ENCODE measurements at places on chromosomes 2 and 18. TPM values are rescaled to one million over a fixed set of nuclear protein-coding genes. Genes with fewer than 3 reads are reported as not detected.

The ASTL gene
- not detected for total RNA-seq

The SAG gene
- not detected for total RNA-seq

The CBLN2 gene
- total RNA-seq, result 0.27 TPM

The SLC39A10 gene
- total RNA-seq, result 62.5 TPM

The FBXO15 gene
- not detected for total RNA-seq

The GCKR gene
- 9.6 TPM for total RNA-seq

The TRIM43 gene
- 0.07 TPM for total RNA-seq

The MAP2 gene
- 24.5 TPM for total RNA-seq

The MC2R gene
- total RNA-seq, result not detected

The MFSD6 gene
- 10.0 TPM for total RNA-seq

The COL6A3 gene
- 0.72 TPM for total RNA-seq

The DARS1 gene
- total RNA-seq, result 113 TPM

The DLGAP1 gene
- total RNA-seq, result 0.27 TPM

The CAPN13 gene
- total RNA-seq, result not detected

The AKAIN1 gene
- total RNA-seq, result not detected

The TMEFF2 gene
- 0.07 TPM for total RNA-seq

The DSG2 gene
- total RNA-seq, result 0.07 TPM

The KCNG2 gene
- not detected for total RNA-seq

The ERBB4 gene
- total RNA-seq, result 0.13 TPM

The SLC11A1 gene
- total RNA-seq, result 0.13 TPM

The SFT2D3 gene
- total RNA-seq, result 4.9 TPM

The AMER3 gene
- total RNA-seq, result not detected

The FOXD4L1 gene
- not detected for total RNA-seq

The SH2D6 gene
- not detected for total RNA-seq

The ST6GAL2 gene
- total RNA-seq, result not detected

The TDRD15 gene
- under 0.01 TPM for total RNA-seq

The ZNF892 gene
- 6.4 TPM for total RNA-seq

The CSRNP3 gene
- total RNA-seq, result not detected

The CD28 gene
- under 0.01 TPM for total RNA-seq

The NT5DC4 gene
- not detected for total RNA-seq

The SERPINB3 gene
- not detected for total RNA-seq

The SERPINB7 gene
- not detected for total RNA-seq

The LHCGR gene
- total RNA-seq, result not detected

The SERPINB4 gene
- not detected for total RNA-seq

The IL1F10 gene
- total RNA-seq, result not detected

The ADAM23 gene
- total RNA-seq, result 11.2 TPM

The RBM43 gene
- 6.8 TPM for total RNA-seq

The ZAP70 gene
- under 0.01 TPM for total RNA-seq

The CCDC93 gene
- 40.7 TPM for total RNA-seq

The GAREM1 gene
- 1.9 TPM for total RNA-seq

The DUSP19 gene
- total RNA-seq, result 2.4 TPM

The MAP3K19 gene
- not detected for total RNA-seq

The ZFAND2B gene
- total RNA-seq, result 13.8 TPM

The NOP58 gene
- total RNA-seq, result 148 TPM

The TMEM237 gene
- 42.1 TPM for total RNA-seq

The PDCD1 gene
- total RNA-seq, result not detected

The KCNS3 gene
- 0.53 TPM for total RNA-seq

The LDLRAD4 gene
- total RNA-seq, result 1.6 TPM

The CCDC85A gene
- 15.4 TPM for total RNA-seq

The ZBTB7C gene
- total RNA-seq, result under 0.01 TPM

The BUB1 gene
- 67.8 TPM for total RNA-seq

The FSHR gene
- not detected for total RNA-seq

The SULT1C3 gene
- not detected for total RNA-seq

The COLEC11 gene
- total RNA-seq, result not detected

Data from thoracic aorta endothelial cell (primary cell).